AG10803 (cell line): ENCODE measurements at places on chromosomes 2 and 18.

- DNase-seq: no peak
Observed at GRCh38 chr2:6654279-6654678, 211.4 kb downstream of the CMPK2 start.

- DNase-seq: no peak
Observed at GRCh38 chr2:227237786-227238185, 73.4 kb downstream of the COL4A3 start.

DNA sequence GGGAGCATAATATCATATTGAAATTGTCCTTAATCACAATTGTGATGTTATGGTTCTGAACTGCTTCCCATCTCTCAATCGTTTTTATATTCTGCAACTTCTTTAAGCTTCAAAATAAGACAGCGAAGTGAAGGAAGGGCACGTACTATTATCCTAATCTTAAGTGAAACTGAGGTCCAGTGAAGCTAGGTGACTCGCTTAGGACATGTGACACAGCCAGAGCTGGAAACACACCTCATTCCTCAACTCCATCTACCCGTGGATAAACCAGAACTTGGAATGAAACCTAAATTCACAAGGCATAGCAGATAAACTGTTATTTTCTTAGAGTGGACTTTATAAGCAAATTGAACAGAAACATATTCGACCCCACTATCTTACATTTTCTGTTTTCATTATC, 191.2 kb upstream of the PXDN start:
- DNase-seq: no peak

DNA sequence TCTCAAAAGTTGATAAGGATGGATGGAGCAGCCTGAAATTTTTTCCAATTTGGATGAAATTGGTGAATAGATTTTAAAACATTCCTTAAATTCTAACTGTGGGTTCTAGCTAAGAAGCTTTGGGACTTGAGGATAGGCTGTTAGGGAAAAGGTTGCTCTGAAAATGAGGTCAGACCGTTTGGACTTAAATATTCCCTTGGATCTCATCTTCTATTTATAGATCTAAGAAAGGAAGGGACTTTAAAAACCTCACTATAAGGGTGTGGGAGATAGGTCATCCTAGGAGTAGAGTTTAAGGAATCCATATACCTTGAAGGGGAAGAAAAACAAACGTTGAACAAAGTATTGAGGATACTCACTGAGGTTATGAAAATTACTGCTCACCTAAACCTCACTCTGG, 17.4 kb upstream of the SNORC start:
- DNase-seq: no peak

- peak; percentile 91 for DNase-seq
Observed at GRCh38 chr2:8004250-8004681, 677.6 kb upstream of the ID2 start.
